NCI-H2171 (cell line): ENCODE measurements at places on chromosomes 5 and 9.

GRCh38 chr9:124220946-124221451 is 36.8 kb upstream of the NEK6 start:
- DNase-seq: no peak

DNA sequence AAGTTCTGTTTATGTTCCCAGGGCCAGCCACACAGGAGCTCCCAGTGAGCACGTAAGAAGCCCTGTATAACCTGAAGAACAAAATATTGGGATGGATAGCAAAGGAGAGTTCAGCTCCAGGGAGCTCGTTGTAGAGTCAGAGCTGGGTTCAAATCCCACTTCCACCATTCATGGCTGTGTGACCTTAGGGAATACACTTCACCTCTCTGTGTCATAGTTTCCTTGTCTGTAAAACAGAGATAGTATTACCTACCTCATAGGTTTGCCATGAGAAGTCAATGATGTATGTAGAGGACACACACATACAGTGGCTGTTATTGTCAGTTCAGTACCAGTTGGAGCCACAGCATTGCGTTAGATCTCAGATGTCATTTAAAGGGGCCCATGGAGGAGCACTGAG is 67.4 kb downstream of the MACROH2A1 start:
- DNase-seq: no peak

DNA sequence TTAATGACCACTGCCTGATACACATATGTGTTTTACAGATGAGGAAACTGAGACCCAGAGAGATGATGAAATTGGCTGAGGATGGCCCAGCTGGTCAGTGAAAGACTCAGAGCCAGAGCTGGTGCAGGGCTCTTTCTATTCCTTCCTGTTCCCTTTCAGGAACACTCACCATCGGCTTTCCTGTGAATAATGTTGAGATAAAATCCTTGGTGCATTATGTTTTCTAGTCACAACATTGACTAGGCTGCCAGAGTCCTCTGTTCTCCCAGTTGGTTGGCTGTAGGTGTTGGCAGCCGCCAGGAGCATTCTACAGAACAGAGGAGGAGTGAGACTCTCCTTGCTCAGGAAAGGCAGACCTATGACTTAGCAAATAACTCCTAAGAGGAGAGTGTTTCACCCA is 14.8 kb downstream of the TGFBI start:
- DNase-seq: no peak

DNA sequence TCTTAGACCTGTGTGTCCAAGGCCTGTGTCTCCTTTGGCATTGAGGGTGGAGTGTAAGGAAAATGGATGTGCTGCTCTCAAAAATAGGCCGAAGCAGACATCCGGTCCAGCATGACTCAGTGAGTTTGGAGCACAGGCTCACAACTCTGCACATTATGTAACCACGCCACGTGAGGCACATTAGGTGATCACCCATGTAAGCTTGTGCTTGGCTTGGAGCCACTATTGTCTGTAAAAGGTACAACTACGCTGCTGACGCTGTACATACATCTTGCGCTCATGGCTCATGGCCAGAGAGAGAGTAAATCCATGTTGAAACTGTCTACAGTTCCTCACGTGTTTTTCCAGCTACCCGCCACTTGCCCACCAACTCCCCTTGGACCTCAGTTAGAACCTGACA is 177.5 kb downstream of the PDE4D start:
- no peak for DNase-seq

DNA sequence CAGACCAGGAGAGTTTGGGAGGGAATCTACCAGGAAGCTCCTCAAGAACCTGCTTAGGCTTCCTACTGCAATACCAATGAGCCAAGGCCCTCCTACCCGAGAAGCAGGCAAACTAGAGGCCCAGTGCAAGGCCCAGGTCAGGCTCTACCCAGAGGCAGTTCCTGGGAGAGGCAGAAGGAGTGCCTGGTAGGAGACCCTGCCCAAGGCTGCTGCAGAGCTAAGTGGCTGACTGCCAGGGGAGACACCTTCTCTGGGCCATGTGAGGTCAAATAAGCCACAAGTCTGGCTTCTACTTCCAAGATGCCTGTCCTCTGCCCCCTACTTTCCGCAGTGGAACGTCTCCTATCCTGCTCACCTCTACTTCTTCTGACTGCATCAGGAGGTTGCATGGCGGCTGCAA is 17.8 kb downstream of the ACSL6 start:
- DNase-seq: no peak

DNA sequence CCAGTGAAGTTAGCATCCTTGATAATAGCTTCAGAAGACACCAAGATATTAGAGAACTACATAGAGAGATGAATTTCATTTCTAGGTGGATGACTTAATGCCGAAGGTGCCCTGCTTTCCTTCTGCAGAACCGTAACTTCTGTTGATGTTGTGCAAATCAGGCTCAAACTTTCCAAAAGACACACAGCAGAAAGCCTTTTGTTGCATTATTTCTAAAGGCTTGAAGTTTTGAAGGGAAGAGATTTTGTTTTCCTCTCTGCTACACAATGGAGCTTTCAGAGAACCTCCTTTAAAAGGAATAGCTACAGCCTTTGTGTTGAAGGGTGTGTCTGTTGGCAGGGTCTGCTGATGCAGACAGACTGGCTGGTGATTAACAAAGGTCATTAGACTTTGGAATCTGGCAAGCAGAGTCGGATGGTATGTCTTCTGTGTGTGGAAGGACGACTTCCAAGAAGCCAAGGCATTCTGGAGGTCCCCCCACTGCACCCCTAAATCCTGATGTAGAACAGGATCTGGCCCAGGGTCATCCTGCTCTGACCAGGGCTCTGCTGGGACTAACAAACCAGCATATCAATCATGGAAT is 57.8 kb downstream of the ZNF462 start:
- DNase-seq: no peak

DNA sequence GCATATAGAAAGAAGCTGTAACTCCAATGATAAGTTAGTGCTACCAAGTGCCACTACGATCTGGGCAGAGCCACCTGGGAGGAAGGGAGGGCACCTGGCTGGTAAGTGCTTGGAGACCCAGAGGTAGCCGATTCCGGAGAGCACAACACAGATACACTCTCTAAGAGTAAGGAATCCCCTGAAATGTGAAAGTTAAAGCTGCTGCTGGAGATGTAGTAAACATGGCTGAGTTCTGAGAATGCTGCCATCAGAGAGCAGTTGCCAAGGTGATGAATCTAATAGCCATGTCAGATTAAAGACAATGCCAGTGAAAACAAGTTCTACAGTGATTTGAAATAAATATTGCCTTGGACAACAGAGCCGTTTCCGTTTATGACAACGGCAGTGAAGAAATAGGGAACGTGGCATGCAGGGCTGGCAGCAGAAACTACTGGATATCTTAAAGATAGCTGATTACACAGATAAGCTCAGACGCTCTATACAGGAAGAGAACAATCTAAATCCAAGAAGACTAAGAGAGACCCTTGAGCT is 561.2 kb upstream of the C9orf72 start:
- DNase-seq: no peak

- DNase-seq: peak; percentile 90
Observed at GRCh38 chr9:120698766-120699165, 15.5 kb downstream of the MEGF9 start.

GRCh38 chr9:88501086-88501485 is 33.9 kb upstream of the NXNL2 start:
- no peak for DNase-seq

DNA sequence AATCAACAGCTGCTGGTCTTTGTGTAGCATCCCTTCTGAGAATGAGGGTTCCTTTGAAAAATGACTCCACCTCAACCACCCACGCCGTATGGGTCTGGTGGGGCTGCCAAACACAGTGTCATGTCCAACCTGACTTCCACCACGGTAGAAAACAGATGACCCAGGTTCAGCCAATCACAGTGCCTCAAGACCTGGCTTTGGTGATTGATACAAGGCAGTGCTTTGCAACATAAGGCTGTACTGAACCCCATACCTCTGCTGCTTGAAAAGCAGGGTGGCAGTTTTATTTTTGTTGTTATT is 11.5 kb upstream of the TGFBR1 start:
- DNase-seq: no peak

DNA sequence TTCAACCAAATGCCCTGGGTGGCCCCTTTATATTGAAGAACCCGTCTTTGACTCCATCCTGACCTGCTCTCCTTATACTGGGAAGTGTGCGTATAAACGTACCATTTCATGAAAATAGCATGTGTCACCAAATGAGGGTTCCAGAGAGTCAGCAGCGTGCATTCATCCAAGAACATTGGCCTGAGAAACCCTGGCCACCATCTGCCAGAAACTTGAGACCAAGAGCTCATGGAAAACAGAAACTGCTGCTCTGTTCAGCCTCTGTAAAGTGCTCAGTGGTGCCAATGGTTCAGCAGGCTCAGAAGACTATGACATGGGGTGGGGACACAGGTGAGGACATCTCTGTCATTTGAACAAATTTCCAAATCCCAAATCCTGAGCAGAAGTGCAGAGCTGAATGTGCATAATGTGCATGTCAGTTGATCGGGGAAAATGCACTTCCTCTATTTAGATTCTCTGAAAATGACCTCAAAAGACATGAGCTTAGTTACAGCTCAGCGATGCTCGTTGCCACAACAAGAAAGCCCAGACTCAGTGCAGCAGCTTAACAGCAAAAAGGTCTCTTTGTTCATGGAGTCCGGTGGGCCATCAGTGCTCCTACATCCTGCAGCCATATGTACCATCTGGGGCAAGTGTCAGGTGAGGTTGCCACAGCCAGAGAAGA is 176.1 kb downstream of the ATPSCKMT start:
- no peak for DNase-seq

GRCh38 chr9:28363151-28363562 is 789.9 kb upstream of the C9orf72 start:
- DNase-seq: no peak

- no peak for DNase-seq
Observed at GRCh38 chr5:170508036-170508435, 4.2 kb downstream of the KCNIP1 start.

- no peak for DNase-seq
Observed at GRCh38 chr5:78419396-78419795, 59.0 kb downstream of the SCAMP1 start.

DNA sequence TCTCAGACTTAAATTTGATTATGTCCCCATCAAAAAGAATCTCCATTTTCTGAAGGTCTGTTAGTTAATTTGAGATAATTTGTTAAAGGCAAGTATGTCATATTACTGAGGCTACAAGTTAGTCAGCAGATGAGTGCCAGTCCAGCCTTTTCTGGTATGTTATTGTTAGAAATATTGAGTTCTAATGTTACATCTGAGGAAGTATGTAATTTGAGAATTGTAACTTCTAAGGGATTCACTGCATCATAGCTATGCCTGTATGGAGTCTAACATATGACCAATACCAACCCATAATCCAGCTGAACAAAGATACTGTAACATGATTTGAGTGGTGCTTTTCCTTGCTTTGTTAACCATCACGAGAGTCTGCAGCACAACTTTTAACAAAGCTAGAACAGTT is 13.9 kb downstream of the SLC23A1 start:
- DNase-seq: no peak

- no peak for DNase-seq
Observed at GRCh38 chr9:110751971-110752370, 83.4 kb downstream of the MUSK start.

- no peak for DNase-seq
Observed at GRCh38 chr9:92616655-92617111, 53.2 kb downstream of the IPPK start.

DNA sequence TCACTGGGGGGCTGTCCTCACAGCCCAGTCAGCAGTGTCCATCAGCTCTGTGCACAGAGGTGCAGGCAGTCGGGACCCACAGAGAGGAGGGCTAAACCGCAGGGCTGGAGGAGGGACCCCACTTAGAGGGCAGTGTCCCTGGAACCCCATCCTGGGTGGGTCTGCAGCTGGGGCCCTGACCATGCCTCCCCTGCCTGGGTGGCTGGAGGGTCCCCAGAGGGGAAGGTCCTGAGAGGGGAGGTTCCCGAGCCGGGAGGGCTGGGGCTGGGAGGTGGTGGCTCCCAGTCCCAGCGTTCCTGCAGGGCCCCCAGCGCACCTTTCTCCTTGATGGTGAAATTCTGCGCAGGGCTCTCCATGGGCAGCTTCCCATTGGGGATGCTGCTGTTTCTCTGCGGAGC is 32.7 kb downstream of the EXOC3 start:
- DNase-seq: no peak

- DNase-seq: no peak
Observed at GRCh38 chr9:128282500-128282899, 6.4 kb downstream of the SWI5 start.

GRCh38 chr5:68405784-68406743 is 190.5 kb downstream of the PIK3R1 start:
- no peak for DNase-seq

DNA sequence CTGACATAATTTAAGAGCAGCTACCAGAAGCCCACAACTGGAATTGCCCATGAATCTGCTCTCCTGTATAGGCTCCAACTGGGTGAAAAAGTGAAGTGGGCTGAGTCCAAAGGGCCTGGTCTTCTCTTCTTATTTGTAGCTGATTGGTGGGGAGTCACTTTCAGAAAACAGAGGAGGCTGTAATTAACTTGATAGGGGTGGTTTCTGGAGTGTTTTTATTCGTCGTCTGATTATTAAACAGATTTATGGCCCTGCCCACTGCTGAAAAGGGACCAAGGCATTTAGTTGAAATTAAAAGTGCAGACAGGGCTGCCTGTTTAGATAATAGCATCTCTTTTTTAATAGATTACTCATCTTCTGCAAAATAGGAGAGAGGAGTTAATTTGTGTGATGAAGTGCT is 81.0 kb upstream of the SAP30L start:
- no peak for DNase-seq

DNA sequence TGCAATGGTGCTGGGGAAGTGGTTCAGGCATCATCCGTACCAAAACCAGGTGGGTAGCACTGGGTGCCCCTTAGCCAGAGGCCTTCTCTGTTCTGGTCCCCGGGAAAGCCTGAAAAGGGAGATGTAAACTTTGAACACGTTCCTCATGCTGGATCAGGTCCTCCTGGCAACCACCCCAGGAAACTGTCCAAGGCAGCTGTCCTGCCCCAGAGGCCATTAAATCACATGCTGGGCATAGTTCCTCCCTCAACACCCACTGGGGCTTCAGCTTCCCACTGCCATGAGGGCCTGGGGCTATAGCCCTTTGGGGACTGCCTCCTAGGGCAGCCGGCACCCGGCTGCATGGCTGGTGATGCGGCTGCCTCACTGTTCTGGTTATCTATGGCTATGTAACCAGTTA is 228.9 kb upstream of the MVB12B start:
- no peak for DNase-seq

DNA sequence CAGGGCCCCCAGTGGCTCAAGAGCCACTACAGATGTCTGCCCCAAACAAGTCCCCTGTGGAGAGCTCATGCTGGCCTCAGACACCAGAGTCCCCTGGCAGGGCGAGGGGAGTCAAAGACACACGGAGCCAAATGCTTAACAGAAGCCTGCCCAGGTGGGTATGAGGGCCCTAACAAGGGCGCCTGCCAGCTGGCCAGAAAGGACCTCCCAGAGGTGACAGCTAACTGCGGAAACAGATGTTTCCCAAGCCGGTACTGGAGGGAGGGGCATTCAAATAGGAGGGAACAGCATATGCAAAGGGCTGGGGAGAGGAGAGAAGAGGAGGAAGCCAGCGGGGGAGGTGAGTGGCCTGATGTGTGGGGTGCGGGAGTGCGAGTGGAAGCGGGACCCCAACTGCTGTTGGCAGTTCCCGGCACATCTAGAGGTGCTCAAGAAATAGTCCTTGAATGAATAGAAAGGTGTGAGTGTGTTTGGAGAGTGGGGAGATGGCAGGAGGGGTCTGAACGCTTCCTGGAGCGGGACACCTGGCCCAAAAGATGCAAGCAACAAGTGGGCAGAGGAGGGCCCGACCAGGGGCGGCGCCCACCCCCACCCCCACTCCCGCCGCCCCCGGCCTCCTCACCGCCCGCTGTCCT is 824 bp downstream of the MXD3 start:
- peak; percentile 17 for DNase-seq
